Stimulated activated CD8-positive, alpha-beta memory T cell treated with anti-CD3 and anti-CD28 coated beads, Interleukin-7, amount 100 ng/mL, for 1 hour (primary cell): ENCODE measurements at places on chromosomes 1 and 21.

DNA sequence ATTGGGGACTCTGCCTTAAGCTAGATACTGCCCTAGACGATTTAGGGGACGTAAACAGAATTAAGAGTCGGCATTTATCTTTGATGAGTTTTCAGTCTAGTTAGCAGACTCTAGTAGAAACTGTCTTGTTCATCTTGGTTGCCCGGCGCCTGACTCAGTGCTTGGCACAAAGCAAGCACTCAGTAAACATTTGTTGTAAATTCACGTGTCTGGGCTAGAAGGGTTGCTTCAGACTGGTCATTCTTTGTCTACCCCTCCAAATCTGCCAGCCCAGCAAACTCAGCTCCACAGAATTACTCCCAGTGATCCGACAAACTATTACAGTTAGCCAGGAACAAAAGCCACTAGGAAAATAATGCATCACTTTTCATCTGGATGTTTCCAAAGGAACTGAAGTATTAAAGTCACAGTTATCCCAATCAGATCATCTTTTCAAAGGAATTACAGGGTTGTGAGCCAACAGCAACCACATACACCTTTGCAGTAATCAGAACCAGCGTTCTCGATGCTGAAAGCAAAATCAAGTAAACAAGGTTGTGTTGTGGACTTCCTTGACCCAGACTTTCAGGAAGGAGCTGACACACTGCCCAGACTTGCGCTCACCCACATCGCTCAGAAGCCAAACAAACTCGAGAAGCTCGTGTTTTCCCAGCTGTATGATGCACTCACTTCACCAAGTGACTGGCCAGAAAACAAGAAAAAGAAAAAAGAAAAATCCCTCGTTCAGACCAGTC is 66.5 kb upstream of the GADD45A start:
- no peak for DNase-seq

- peak; percentile 38 for DNase-seq
These were observed 757 bp upstream of the NRIP1 start for GRCh38 chr21:15065392-15066122.

DNA sequence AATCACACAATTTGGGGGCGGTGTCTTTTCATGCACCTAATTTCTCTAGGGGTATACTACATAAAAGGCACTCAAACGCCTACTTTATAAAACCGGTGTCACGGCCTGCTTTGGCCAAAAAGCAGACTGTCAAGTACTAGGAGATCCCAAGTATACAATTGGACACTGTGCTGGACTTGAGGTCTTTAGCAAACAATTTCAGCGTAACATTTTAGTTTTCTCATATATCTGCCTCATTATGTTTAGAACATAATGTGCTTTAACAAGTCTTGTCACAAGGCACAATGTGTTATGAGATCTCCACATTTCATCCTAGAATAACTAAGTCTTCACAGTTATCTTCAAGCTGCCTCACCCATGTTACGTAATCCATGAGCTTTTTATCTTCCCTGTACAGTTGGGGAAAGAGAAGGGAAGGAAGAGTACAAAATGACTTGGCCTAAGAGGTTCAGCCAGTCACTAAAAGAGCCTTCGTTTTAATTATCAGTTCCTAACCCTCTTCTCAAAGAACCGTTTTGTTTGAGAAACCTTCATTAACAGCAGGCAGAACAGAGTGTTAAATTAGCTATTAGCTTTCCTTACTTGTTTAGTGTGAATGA is 1.7 kb downstream of the SSX2IP start:
- no peak for DNase-seq

DNA sequence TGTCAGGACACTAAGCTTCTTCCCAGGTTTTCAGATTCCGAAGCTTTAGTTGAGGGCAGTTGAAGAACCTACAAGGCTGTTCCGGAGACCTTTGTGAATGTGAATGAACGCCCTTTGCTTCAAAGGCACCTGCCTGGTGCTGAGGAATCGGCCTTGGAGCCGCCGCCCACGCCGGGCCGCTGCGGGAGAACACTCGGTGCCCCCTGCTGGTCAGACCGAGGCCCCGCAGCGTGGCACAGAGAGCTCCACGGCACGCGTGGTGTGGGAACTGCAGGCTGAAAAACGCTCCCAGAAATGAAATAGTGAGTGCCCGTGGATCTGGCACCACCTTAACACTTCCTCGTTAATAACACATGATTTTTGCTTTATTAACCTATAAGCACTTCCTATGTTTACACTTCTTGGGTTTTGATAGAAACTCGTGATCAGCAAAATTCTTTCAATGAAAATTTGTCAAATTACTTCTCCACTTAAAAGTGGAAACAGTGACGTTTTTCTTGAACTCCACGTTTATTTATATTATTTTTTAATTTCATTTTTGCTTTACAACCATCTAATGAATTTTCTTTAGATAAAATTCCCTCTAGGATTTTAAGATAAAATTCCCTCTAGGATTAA is 460.6 kb downstream of the DSCAM start:
- DNase-seq, result no peak

GRCh38 chr1:191888996-191889622 is 269.2 kb upstream of the RGS18 start:
- DNase-seq, result no peak

GRCh38 chr1:18736958-18737357 is 106.3 kb downstream of the PAX7 start:
- no peak for DNase-seq

GRCh38 chr1:167371030-167371429 is 147.3 kb downstream of the CD247 start:
- no peak for DNase-seq

DNA sequence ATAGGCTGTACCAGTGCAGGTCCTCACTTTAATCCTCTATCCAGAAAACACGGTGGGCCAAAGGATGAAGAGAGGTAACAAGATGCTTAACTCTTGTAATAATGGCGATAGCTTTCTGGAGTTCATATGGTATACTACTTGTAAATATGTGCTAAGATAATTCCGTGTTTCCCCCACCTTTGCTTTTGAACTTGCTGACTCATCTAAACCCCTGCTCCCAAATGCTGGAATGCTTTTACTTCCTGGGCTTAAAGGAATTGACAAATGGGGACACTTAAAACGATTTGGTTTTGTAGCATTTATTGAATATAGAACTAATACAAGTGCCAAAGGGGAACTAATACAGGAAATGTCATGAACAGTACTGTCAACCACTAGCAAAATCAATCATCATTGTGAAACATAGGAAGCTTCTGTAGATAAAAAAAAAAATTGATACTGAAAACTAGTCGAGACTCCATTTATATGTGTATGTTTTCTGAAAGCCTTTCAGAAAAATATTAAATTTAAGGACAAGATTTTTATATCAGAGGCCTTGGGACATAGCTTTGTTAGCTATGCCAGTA is 7.0 kb downstream of the SOD1 start:
- no peak for DNase-seq

DNA sequence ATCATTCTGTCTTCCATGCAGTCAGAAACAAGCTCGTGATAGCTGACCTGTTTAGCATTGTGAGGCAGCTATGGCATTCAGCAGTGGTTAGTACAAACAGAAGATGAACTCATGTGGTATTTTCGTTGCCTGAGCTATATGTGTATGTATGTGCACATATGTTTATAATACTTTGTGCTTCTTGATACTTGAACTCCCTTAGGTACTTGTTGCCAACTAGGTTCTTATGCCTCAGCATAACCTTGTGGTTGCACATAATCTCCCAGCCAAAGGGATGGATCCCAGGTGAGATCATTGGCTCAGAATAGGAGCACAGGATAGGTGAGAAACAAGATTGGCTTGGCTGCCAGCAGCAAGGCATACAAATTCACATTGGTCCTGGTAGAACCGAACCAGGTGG is 86.1 kb downstream of the VPS26C start:
- DNase-seq, result no peak

DNA sequence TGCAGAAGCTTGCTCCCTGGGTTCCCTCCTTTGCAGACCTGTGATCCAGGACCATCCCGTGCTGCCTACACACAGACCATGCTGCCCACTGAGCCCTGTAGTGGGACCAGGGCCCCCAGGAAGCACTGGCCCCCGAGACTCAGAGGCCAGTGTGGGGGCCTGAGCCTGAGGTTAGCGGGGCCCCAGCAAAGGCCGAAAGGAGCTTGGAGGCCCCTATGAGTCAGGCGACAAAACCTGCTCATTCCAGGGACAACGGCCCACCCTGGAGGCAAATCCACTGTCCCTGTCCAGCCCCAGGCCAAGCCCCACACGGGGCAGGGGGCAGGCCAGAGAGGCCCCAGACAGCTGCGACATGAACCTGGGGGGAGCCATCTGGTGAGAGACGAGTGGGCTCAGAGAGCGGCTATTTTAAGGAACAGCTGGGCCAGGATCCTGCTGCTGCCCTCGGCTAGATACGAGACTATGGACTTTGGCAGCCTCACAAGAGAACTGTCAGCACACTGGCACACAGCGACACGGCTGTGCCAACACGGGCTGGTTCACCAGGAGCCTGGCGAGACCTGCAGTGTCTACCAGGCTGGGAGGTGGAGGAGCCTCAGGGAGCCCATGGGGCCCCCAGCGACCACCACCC is 74.7 kb downstream of the ARHGEF16 start:
- DNase-seq, result no peak

GRCh38 chr1:169240449-169241232 is 127.0 kb downstream of the NME7 start:
- DNase-seq, result no peak

DNA sequence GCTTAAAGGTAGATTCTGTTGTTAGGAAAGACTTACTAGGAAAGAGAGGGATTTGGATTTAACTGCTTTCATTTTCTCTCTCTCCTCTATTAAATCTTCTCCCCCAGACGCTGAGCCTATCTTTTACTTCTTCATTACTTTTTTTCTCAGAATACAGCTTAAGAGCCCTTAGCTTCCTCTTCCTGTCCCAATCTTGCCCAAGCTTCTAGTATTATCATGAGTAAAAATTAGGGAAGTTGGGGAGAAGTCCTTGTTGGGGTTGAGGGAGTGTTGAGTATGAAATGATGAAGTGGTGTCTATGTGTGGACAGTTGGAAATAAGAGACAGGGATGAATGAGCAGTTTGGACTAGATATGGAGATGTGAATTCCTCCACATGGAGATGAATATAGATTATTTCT is 35.0 kb downstream of the ACP6 start:
- DNase-seq, result no peak

GRCh38 chr21:28587748-28588147 is 404.9 kb downstream of the LTN1 start:
- no peak for DNase-seq

DNA sequence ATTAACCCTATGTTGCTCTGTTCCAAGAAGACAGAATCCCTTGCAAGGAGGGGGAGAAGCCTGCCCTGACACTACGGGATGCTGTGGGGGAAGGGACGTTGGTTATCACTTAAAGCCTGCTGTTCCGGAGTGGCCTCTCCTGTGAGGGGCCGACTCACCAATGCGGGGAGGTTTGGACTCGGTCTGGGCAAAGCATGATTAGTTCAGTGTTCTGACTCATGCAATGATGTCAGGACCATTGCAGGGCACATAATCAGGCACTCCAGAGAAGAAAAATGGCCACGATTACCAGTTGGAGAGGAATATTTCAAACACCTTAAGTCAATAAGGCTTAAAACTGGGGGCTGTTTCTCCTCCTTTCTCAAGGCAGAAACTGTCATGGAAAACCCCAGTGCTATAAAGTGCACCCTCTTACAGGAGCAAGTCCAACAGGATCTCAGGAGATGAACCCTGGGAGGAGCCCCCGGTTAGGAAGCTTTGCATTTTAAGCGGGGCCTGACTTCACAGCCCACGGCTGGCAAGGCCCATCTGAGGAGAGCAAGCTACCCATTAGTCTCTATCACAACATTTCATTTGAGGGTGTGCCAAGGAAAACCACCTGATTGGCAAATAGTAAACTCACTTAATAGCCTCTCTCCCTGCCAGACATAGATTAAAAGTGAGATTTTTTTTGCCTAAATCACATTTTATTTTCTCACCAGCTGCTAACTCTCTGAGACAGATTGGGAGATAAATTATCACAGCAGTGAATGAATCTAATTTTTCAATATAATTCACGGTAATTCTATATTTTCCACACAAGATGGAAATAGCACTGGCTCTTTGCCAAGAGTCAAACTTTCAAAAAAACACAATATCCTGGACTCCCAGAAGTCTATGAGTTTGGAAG is 202.5 kb downstream of the C1orf94 start:
- DNase-seq, result no peak

DNA sequence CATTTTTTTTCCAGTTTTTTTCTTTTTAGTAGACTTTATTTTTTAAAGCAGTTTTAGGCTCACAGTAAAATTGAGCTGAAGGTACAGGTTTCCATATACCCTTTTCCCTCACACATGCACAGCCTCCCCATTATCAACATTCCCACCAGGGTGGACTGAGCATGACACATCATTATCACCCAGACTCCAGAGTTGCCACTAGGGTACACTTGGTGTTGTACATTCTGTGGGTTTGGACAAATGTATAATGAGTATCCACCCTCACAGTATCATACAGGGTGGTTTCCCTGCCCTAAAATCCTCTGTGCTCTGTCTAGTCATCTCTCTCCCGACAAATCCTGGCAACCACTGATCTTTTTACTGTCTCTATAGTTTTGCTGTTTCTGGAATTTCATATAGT is 3.0 kb upstream of the AIM2 start:
- DNase-seq, result no peak

DNA sequence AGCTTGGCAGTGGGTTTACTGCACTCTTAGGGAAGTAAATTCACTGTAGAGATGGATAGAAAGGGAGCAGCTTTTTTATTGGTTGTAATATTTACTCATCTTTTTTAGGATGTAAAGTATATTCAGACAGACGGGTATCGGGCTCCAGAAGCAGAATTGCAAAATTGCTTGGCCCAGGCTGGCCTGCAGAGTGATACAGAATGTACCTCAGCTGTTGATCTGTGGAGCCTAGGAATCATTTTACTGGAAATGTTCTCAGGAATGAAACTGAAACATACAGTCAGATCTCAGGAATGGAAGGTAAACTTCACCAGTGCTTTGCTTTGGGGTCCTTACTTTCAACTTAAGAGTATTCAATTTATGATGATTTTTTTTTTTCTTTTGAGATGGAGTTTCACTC is 3.2 kb downstream of the UHMK1 start:
- no peak for DNase-seq

GRCh38 chr1:159011751-159012150 is 2.0 kb downstream of the IFI16 start:
- DNase-seq, result no peak

DNA sequence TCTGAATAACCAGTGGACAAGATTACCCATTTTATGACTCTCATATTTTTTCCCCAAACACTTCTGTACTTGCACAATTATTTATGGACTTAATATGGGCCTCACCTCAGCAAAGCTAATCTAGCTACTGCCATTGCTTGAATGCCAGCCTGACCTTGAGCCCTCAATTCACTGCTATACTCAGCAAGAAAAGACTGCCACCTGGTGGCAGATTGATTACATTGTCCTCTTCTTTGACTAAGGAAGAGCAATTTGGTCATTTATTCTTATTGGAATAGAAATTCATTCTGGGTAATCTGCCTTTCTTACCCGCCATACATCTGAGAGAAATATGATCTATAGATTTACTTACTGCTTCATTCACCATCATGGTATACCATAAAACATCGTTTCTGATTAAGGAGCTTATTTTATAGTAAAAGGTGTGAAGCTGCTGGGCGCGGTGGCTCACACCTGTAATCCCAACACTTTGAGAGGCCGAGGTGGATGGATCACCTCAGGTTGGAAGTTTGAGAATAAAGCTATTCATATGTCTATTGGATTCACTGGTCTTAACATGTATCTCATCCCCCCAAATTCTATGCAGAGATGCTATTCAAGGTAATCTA is 32.9 kb upstream of the DIPK1A start:
- DNase-seq, result peak; percentile 26

GRCh38 chr21:35142036-35142815 is 93.1 kb upstream of the RUNX1 start:
- no peak for DNase-seq
